Stimulated activated CD4-positive, alpha-beta T cell treated with anti-CD3 and anti-CD28 coated beads, Interleukin-4, amount 100 ng/mL, for 1 hour (primary cell): ENCODE measurements at places on chromosomes 2 and 18.

DNA sequence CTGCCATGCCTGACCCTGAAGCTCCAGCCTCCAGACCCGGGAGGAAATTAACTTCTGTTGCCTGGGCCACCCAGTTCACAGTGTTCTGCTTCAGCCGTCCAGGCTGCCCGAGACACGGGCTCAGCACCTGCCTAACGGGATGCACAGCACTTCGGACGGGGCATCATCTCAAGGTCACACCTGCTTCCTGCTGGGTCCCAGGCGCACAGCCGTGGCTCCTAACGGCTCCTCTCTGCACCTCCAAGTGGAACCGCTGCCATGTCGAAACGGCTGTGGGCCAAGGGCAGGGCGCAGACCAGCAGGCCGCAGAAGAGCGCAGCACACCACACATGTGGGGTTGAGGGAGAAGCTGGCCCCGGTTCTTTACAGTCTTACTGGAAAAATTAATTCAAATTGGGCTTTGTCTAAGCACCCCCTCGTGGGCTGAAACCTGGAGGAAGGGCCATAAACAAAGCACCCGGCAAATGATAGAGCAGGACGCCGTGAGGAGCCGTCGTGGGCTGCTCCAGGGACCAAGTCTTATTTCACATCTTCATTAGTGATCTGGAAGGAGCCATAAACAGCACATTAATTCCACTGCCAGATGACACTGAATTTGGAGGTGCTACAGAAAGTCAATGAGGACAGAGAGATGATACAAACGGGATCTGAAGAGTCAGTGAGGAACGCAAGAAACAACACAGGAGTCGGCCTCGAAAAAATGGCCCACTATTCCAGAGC is 59.6 kb downstream of the EIPR1 start:
- DNase-seq, result no peak

DNA sequence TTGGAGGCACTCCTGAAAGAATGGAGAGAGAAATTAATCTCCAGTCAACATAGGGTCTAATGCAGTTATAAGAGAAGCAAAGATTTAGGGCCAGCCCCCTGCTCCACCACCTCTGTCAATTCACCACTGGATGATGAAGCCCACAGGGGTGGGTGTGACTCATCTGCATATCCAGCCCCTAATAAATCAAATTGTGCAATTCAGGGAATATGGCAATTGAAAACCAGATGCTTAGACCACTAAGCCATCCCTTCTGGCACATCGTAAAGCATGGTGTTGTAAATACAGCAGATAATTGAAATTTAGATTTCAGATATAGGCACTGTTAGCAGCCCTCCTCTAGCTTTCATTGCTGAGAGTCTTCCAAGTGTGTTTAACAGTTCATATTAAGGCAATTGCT is 541.4 kb downstream of the PARD3B start:
- DNase-seq, result no peak

GRCh38 chr18:7733642-7734041 is 166.5 kb downstream of the PTPRM start:
- DNase-seq, result no peak

DNA sequence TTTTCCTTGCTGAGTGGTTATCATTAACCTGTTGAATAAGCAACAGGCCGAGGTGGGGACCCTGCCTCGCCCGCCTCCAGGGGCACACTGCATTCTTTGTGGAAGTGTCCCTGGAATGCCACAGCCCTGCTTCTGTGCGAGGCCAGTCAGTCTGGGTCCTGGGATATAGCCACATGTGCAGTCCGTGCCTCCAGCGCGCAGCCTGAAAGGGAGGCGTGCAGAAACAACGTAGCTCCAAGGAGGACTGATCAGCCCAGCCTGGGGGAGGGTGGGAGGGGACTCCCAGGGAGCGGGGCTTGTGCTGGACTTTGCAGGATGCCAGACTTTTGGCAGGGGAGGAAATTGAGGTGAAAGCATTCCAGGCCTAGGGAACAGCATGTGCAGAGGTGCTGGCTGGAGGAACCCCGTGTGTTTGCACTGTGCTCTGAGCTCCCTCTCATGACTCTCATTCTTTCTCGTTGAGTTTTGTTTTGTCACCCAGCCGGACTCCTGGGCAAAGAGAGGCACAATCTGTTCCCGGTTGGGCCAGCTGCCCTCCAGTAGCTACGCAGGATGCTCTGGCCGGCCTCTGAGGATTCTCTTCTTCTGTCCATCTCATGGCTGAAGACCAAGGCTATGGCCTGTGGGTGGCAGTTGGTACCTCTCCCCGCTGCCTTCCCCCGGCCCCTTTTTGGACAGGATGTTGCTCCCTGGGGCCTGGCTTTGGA is 39.7 kb downstream of the HPCAL1 start:
- DNase-seq, result no peak

DNA sequence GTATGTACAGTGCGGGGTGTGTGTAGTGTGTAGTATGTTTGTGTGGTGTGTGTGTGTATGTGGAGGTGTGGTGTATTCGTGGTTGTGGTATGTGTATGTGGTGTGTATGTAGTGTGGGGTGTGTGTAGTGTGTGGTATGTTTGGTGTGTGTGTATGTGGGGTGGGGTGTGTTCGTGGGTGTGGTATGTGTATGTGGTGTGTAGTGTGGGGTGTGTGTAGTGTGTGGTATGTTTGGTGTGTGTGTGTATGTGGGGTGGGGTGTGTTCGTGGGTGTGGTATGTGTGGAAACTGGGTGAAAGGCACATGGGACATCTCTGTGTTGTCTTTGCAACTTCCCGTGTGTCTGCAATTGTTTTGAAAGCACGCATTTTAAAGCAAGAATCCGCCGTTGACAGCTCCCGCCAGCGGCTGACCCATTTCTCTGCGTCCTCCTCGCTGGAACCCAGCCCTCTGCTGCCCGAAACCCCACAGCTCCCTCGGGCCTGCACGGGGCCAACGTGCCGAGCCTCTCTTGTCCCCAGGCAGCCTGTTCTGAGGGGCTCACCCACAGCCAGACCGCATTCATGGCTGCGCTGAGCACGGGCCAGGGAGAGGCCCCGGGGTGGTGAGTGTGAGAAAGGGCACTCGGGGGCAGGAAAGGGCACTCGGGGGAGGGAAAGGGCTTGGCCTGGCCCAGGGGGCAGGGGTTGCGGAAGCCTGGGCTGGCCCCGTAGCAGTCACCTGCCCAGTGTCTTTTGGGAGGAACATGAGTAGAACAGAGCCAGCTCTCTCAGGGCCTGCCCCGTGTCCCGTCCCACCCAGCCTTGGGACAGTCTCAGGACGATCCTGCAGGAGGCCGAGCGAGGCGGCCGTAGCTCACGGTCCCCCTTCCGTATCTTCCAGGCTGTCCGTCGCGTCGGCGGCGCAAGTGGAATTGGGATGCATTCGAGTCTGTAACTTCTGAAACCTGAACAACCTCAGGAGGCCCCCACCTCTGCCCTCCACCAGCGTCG is 61.4 kb downstream of the TWIST2 start:
- DNase-seq, result no peak

DNA sequence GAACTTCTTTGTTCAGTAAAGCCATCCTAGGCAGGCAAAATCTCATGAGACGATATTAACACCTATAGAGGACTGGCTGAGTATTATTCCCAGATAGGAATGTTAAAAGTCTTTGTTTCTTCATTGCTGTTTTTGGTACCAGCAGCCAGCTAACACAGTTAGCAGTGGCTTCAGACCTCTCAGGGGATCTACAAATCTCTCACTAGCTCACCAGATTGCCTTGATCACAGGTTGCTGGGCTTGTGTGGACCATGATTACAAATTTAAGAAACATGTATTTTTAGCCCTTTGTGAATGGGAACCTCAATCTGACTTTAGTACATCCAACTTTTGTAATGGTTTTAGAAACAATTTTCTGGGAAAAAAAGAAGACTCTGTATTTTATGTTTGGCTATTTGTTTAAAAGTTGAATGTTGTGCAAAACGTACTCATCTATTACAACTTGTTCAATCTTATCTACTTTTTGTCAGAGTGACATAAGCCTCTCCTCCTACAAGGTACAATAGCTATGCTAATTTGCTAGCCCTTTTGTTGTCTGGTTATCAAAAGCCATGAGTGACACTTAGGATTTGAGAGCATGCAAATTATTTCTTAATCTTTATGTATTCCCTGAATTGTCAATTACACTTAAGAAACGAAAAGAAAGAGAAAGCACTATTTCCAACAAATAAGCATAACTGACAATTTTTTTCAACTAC is 693.1 kb downstream of the ERBB4 start:
- no peak for DNase-seq

DNA sequence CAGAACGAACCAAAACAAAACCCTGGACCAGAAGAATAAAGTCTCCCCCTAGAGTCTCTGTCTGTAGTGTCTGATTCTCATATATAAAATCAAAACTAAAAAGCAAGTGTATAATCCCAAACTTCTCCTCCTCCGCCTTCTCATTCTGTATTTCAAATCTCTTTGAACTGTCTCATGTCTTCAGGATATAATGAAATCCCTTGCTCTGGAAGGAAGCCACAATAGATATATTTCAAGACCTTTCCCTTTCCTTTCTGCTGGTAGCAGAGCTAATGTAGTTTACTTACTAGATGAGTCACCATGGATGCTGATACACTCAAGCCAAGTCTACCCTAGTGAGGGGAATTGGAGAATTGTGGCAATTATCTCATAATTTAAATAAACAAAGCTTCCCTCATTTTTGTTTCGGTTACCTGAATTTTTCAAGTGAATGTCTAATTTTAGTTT is 33.5 kb upstream of the CCDC93 start:
- DNase-seq, result no peak

DNA sequence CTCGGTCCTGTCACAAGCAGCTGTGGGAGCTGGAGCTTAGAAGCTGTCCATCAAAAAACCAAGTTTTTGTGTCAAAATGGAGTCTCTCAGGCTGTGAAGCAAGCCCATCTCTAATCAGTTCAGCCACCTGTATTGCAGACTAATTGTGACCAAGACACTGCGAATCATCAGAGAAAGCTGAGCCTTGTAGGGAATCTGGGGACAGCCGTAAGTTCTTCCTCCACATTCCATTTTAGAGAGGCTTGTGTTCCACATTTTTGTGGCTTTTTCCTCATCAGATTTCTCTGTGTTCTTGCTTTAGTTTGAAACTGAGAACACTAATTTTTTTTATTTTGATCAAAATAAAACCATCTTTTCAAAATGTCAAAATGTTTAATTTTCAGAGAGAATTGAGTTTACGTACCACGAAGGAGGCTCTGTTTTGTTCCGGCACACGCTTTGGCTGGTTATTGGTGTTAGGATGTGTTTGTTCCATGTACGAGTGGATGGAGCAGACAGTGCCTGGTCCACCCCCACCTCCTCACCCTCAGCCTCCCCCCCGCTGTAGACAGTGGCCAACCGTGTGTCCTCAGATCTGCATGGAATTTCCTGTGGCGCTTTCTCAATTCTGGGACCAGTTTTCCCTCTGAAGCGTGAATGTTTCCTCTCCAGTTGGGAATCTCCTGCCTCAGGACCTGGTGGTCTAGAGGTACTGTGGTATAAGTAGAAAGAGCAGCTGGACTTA is 140.8 kb downstream of the AGAP1 start:
- no peak for DNase-seq

DNA sequence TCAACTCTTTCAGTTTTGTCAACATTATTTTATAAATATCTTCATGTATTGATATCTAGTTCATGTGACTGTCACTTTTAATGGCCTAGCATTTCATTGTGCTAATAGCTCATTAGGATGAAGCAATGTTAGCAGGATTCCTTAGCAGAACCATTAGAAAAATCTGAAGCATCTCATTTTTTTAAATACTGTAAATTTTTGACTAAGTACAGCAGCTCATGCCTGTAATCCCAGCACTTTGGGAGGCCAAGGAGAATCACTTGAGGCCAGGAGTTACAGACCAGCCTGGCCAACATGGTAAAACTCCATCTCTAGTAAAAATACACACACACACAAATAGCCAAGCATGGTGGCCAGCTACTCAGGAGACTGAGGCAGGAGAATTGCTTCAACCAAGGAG is 15.6 kb upstream of the ANTXR1 start:
- no peak for DNase-seq

DNA sequence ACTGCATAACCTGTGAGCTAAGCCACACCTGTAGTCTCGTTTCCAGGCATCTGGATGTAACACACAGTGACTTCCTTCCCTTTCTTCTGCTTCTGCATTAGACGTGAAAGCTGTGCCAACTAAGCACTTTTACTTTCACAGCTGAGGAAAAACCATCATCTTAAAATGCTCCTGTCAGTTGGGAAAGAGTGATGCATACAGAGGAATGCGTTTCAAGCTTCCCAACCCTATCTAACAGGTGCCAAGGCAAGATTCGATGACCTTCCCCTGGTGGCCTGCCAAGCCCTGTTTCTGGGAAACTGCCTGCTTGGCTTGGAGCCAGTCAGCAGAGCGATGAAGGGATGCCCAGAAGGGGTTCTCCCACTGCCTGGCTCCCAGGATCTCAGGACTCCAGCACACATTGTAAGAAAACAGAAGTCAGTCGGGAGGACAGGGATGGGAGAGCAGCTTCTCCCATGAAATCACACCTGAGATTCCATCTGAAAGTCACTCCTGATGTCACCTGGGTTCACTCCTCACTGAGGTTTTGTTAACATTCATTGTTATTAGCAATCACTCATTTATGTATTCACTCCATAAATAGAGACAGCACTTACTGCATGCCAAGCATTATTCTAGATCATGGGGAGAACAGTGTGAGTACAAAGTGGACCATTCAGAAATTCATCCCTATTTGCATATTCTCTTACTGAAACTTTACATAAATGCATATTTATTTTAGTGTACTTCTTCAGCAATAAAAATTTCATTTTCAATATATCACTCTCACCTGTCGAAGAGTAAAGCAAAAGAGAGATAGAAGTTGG is 64.1 kb downstream of the DTNA start:
- no peak for DNase-seq

GRCh38 chr2:1683297-1683696 is 61.0 kb downstream of the PXDN start:
- no peak for DNase-seq

DNA sequence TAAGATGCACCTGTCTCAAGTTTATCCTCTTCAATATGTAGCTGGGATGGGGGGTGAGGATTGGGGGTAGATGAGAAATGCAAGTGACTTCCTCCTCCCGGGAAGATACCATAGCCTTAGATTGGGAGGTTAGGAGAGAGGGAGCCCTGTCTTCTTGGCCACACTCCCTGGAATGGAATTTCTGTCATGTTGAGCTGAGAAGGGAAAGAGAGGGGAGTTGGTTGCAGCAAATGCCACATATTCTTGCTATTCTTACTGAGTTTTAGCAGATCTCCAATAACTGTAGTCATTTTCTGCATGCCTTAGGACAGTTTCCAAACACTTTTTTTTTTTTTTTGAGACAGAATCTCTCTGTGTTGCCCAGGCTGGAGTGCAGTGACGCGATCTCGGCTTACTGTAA is 35.9 kb downstream of the TAF4B start:
- DNase-seq, result no peak

DNA sequence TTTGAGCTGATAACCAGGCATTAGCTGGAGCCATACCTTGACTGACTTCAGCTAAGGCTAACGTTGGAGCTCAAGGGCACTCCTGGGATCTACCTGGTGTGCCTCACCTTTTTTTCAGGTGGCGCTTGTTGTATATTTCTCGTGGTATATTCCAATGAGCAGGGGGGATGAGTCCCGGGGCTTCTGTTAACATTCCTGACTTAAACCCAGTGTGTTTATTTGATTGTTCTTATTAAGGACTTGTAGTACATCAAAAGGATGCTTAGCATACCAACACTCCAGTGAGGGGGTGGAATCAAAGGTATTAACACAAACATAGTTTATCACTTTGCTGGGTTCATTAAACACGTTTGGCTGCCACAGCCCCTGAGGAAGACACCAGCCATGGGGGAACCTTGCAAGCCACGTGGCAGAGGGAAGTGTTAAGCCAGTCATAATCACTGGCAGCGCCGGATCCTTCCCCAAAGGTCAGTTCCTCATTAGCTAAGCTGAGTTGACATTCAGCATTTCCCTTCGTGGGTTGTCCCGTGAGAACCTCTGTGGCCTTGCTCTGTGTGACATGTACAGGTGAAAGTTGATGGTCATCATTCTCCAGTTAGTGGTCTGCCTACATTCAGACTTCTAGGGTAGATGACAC is 119.5 kb upstream of the MCFD2 start:
- no peak for DNase-seq
